ENCODE measurements at places on chromosomes 5 and 9. TPM values are rescaled to one million over a fixed set of nuclear protein-coding genes. Genes with fewer than 3 reads are reported as not detected.

The INSL6 gene
- not detected for total RNA-seq

DNA sequence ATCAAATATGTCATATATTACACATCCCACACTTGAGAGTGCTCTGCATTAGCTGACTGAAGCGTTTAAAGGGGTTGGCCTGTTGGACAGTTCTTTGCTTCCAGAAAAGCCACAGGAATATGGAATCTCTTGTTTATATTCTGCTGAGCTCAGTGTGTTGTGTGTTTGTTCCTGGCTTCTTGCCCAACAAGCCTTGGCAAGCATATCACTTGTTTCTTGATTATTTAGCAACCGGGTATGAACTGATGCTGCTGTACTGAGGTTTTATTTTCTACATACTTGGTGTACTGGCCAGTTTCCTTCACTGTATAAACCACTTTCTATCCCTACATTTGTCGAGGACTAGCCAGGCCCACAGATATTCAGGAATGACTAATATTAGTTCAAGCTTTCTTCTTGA lies 378.9 kb downstream of the KCTD16 start:
- DNase-seq, result no peak

DNA sequence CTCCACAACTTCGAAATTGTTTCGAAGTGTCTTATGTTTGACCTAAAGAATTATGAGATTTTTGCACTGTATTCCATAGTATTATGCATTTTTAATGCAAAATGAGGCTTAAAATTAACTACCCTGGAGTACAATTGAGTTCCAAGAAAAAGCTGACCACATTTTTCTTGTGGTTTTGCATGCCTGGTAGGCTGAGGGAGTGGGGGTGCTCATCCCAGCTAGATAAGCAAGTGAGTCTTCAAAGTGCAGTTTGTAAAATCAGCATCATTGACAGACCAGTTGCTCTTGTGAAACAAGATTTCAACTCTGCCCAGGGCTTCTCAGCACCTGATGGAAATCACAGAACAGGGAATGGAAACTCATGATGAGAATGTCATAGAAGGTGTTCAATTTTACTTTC lies 17.0 kb upstream of the NDUFS4 start:
- DNase-seq, result no peak

GRCh38 chr9:97474372-97474925 lies 27.0 kb upstream of the TMOD1 start:
- DNase-seq, result no peak

DNA sequence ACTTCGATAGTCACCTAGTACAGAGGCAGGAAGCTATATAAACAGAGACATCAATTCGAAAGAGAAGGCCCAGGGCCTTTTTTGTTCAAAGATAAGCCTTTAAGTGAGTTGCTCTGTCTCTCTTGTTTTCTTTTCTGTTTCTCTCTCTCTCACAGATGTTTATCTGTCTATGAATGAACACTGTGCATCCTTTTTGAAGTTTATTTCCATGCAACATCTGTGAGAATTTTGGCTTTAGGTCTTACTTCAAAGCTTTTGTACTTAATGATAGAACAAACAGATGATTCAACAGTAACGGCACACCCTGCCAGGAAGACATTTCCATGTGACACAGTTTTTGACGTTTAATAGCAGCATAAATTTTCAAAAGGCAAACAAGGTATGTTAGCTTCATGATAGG lies 1413.1 kb upstream of the CDH6 start:
- no peak for DNase-seq
